ENCODE measurements at places on chromosomes 5 and 9.

DNA sequence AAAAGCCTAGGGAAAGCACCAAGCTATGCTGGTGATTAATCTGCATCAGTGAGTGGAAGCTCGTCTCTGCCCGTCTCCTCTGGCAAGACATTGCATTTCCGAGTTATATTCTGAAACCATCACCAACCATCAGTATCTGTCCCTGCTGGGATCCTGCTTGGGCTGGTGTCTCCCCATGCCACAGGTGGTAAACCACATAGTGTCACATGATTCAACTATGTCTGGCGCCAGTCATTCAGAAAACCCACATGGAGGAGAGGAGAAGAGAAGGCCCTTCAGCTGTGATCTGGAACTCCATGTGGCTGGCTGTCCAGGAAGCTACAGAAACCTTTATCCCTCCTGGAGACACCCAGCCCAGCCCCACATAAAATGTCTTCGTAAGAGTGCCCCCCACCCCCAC lies 4.8 kb downstream of the IL9 start:
- DNase-seq: no peak

GRCh38 chr5:150245111-150245789 lies 44.3 kb downstream of the CAMK2A start:
- no peak for DNase-seq

- DNase-seq: no peak
These were observed 135.4 kb downstream of the SCAMP1 start for GRCh38 chr5:78495800-78496199.

DNA sequence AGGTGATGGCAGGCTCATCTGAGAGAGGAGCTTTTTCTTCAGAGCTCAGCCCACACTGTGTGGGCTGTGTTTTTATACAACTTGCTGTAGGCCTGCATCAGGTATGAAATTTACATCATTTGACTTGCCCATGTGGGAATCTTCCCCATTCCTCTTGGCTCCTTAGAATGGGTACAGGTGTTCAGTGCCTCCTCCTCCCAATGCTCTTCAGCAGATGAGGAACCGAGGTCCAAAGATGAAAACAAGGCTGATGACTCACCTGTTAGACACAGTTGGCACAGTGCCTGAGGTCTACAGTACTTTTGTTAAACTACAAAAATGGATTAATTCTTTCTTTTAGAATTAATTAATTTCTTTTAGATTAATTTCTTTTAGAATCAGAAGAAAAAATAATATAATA lies 20.8 kb downstream of the PAPPA start:
- no peak for DNase-seq

DNA sequence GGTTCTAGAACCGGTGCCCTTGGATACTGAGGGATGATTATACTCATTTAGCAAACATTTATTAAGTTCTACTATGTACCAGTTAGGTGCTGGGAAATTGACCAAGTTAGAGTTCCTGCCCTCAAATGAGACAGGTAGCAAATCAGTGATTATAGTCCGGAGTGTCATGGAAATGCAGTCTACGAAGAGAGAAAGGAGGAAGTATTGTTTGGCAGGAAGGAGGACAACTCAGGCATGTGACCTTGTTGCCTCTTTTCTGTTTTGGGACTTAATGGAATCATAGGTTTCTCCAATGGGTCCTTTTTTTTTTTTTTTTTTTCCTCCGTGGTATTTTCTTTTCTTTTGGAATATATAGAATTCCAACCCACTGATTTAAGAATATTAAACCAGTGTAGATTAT lies 28.0 kb downstream of the OSTF1 start:
- no peak for DNase-seq

GRCh38 chr5:132856011-132856410 lies 10.3 kb downstream of the GDF9 start:
- DNase-seq: no peak

- no peak for DNase-seq
These were observed 40.2 kb upstream of the AGXT2 start for GRCh38 chr5:35087991-35088390.

DNA sequence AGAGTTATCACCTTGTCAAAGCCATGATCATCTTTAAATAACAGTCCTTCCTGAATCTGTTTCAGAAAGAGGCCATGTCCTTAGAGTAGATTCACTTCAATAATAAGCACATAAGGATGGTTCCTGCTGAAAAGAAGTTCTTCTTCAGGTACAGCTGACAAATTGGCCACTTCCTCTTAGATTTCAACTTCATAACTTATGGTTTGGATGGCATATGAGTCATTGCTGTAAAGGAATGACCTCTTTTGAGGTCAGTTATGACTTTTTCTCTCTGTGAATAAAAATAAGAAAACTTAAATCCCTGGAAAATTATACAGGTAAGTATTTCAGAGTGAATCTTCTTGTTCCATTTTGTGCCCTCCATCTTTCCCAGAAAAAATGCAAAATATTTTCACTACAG lies 555.3 kb upstream of the ZNF462 start:
- DNase-seq: no peak

GRCh38 chr9:875119-875962 lies 33.8 kb downstream of the DMRT1 start:
- no peak for DNase-seq

GRCh38 chr9:111897601-111898137 lies 1.1 kb downstream of the UGCG start:
- DNase-seq: no peak

GRCh38 chr9:21611891-21612290 lies 129.8 kb upstream of the IFNE start:
- no peak for DNase-seq

DNA sequence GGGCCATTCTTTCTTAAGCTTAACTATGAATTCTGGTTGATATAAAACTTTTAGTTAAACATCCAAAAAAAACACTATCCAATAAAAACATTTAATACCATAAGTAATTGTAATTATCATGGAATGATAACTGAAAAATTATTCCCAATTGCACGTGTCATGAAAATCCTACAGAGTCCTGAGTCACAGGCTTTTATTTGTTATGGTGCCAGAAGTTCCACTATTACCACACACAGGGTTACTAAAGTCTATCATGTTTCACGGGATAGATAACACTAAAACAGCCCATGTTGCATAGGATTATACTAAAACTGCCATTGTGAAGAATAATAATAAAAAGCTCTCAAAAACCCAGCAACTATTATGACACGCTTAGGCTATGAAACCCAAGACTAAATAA lies 1381.8 kb downstream of the EFNA5 start:
- no peak for DNase-seq

DNA sequence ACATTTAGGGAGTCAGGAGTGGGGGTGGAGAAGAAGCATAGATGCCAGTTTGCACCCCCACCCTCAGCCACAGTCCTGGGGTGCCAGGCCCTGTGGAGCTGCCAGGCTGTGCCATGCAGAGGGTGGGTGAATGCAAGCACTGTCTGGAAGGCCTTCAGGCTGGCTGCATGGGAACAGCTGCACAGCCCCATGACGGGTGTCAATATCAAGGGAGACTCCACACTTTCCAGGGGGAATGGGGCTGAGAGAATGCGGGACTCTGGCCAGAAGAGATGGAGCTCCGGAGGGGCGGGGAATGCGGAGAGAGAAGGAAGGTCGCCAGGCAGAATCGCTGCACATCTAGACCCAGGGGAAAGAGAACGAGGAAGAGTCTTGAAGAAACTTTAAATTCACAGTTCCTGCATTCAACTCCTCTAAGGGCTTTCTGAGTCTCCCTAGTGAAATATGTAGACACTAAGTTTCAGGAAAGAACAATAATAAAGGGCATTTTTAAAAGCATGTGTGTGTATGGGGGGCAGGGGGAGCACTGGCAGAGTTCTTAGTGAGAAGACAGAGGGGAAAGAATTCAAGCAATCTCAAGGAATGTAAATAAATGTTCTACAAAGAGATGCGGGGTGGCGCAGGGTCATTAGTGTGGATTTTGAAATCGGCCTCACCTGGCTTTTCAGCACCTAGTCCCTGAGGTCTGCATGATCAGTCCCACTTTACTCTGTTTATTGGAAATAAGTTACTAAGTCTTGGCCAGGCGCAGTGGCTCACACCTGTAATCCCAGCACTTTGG lies 59.1 kb downstream of the BOD1 start:
- no peak for DNase-seq

DNA sequence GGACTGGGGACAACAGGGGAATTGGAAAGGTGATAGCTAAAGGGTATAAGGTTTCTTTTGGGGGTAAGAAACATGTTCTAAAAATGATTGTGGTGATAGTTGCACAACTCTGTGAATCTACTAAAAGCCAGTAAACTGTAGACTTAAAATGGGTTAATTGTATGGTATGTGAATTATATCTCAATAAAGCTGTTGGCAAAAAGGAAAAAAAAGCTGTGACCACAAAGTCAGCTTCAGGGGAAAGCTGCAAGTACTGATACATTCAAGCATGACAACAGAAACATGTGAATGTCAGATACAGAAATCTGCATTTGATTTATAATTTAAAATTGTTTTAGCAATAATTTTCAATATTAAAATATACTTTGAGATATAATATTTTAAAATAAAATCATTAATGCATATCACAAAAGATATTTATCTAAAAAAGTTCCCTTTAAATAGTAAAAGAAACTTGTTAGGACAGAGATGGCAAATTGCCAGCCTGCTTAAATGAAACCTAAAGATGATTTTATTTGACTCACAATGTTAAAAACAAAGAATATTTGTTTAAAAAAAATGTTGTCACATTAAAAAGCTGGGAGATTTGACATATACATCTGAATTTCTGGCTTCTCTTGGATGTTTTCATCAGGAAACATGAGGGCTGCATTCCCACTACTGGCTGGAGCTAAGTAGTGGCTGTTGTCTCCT lies 66.0 kb downstream of the TBCA start:
- no peak for DNase-seq

DNA sequence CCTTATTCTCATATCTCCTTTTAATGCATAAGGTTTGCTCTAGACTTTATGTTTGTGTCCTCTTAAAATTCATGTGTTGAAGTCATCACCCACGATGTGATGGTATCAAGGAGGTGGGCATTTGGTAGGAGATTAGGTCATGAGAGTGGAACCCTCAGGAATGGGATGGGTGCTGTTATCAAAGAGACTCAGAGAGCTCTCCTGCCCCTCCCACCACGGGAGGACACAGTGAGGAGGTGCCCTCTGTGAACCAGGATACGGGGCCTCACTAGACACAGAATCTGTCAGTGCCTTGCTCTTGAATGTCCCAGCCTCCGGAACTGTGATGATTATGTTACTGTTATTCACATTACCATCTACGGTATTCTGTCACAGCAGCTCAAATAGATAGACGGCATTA lies 359.0 kb downstream of the IRX1 start:
- DNase-seq: no peak

DNA sequence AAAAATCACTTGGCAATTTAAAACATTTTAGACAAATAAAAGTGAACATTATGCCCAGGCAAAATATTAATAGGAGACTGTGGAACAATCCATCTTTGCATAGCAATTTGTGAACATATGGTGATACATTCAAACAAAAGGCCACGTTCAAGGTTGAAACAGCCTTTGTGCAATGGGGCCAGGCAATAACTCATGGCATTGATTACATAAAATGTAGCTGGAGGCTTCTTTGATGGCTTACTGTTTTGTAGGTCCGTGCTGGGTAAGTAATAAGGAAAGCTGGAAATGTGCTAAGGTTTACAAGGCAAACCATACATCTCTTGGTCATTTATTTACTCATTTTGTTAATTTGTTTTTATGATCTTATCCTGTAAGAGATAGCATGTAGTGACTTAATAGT lies 651.8 kb downstream of the KCTD16 start:
- no peak for DNase-seq

DNA sequence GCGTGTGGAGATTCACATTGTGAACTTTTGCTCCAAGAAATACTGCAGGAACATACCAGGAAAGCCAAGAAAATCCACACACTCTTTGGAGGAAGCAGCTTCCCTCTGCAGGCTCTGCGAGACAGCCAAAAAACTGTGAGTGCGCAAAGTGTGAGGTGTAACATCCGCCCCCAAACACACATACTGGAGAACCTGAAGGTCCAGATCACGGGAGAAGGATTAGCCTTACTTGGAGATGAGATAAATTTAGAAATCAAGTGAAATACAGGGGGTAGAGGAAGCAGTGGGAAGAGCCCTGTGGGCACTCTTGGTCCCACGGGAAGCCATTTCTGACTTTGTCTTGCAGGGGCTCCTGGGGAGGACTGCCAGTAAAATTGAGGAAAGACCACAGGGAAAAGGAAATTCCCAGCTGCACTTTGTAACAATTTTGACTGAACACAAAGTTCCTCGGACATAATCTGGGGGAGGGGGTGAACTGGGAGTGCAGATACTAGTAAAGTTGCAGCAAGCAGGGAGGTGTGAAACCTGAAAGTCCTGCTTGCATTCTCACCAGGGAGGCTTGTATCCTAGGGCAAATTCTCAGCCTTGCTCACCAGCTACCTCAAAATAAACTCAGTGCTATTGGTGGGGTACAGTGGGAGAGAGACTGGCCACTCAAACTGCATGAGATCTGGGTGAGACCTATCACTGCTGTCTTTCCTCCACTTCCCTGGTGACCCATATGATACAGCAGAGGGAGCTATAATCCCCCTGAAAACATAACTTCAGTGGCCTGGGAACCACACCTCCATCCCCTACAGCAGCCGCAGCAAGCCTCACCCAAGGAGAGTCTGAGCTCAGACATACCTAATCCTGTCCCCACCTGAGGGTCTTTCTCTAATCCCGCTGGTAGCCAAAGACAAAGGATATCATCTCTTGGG lies 109.1 kb downstream of the ALDH1A1 start:
- DNase-seq: no peak

GRCh38 chr5:90547072-90547536 lies 11.5 kb upstream of the ADGRV1 start:
- DNase-seq: no peak

DNA sequence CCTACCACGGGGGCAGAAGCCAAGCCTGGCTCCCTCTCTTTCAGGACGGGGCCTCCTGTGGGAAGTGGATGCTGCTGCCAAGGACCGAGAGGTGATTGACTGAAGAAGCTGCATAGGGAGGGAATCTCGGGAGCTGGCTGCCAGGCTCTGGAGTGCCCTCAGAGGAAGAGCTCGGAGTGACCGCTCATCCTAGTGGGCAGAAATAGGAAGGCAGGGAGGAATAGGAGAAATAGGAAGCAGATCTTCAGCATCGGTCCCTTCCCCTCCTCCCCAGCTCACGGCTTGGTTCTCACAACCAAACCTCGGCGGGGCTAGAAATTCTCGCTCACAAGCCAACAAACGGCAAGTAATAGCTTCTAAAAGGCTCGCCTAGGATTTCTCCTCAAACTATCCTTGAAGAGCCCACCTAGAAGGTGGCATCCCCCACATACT lies 159.9 kb upstream of the RAI14 start:
- no peak for DNase-seq

- no peak for DNase-seq
These were observed 113.1 kb upstream of the PCAT7 start for GRCh38 chr9:94441796-94442195.

DNA sequence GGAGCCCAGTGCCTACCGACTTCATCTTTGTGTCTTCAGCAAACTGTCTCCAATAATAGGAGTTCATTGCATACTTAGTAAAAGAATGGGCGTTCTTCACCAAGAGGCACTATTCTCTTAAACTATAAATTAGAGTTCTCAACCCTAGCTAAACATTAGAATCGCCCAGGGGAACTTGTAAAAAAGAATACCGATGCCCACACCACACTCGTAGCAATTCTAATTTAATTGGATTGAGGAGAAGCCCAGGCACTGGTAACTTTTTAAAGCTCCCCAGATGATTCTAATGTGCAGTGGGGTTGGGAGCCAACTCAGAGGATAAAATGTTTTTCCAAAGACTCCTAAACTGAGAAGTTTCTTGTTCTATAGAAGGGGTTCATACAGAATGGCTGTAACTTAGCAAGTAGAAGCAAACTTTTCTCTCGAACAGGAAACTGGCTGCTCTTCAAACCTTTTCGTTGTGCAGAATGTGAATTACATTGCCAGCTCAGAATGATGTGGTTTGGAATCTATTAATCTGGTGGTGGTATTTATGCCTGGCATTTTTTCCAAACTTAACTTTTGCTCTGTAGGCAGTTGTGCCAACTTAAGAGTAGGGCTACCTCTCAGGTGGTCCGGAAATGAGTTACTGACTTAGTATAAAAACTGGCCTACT lies 26.4 kb upstream of the NFIB start:
- DNase-seq: no peak
